ENCODE measurements at places on chromosomes 1 and 21. TPM values are rescaled to one million over a fixed set of nuclear protein-coding genes. Genes with fewer than 3 reads are reported as not detected.

The TACSTD2 gene
- 0.07 TPM for total RNA-seq

The SAMD13 gene
- 0.44 TPM for total RNA-seq

The EFNA4 gene
- total RNA-seq = 9.2 TPM

The CRNN gene
- total RNA-seq = not detected

The EPHX1 gene
- total RNA-seq = 2.9 TPM

The TNFSF4 gene
- total RNA-seq = 1.1 TPM

The FMO5 gene
- 0.09 TPM for total RNA-seq

The PRRX1 gene
- not detected for total RNA-seq

The CD1B gene
- total RNA-seq = not detected

The PTPRU gene
- 0.30 TPM for total RNA-seq

The SLC19A1 gene
- total RNA-seq = 68.1 TPM

The OR13G1 gene
- total RNA-seq = not detected

The AQP10 gene
- total RNA-seq = not detected

The FASLG gene
- 22.5 TPM for total RNA-seq

The SELL gene
- total RNA-seq = 64.9 TPM

The FAM177B gene
- total RNA-seq = not detected

The PAPPA2 gene
- total RNA-seq = not detected

The OR2W3 gene
- not detected for total RNA-seq

The STUM gene
- total RNA-seq = not detected

The OR2L8 gene
- total RNA-seq = 0.21 TPM

The IFI16 gene
- total RNA-seq = 113 TPM

The E2F2 gene
- total RNA-seq = 17.2 TPM

The MYOC gene
- not detected for total RNA-seq

The ZBTB37 gene
- total RNA-seq = 8.8 TPM

The HEYL gene
- total RNA-seq = 0.73 TPM

The FAM3B gene
- not detected for total RNA-seq

The KCND3 gene
- total RNA-seq = not detected

The NASP gene
- total RNA-seq = 265 TPM

The MYCBP gene
- total RNA-seq = 31.7 TPM

The FGR gene
- 0.07 TPM for total RNA-seq

The FCRL5 gene
- total RNA-seq = not detected

The OR6K3 gene
- not detected for total RNA-seq

The OR2L3 gene
- total RNA-seq = not detected

The MRPS14 gene
- 31.5 TPM for total RNA-seq

The LIPI gene
- not detected for total RNA-seq

The GJA8 gene
- not detected for total RNA-seq

The CFHR4 gene
- total RNA-seq = not detected

The OR2L13 gene
- not detected for total RNA-seq

The CCDC185 gene
- total RNA-seq = not detected

The SLC45A1 gene
- 0.80 TPM for total RNA-seq

The PDZK1 gene
- total RNA-seq = not detected

The PCBP3 gene
- 6.9 TPM for total RNA-seq

The KIAA1614 gene
- total RNA-seq = 0.09 TPM

The LPGAT1 gene
- 27.8 TPM for total RNA-seq

The OXCT2 gene
- 5.6 TPM for total RNA-seq

The AHCYL1 gene
- 85.8 TPM for total RNA-seq

The CELA2A gene
- not detected for total RNA-seq

The RIIAD1 gene
- not detected for total RNA-seq

The MCOLN2 gene
- 142 TPM for total RNA-seq

The PTGS2 gene
- total RNA-seq = 112 TPM

The TMOD4 gene
- 1.0 TPM for total RNA-seq

The SNIP1 gene
- 27.8 TPM for total RNA-seq

The LCE1D gene
- not detected for total RNA-seq
